ENCODE measurements at places on chromosomes 12 and 14. TPM values are rescaled to one million over a fixed set of nuclear protein-coding genes. Genes with fewer than 3 reads are reported as not detected.

HSPA2 gene
- total RNA-seq: 0.27 TPM

NUDT4 gene
- 70.1 TPM for total RNA-seq

SOX5 gene
- total RNA-seq: 76.4 TPM

KRT75 gene
- not detected for total RNA-seq

CLMN gene
- total RNA-seq: 16.2 TPM

GRCh38 chr14:103623883-103624482 is 5.0 kb upstream of the KLC1 start:
- H3K4me1 ChIP-seq: peaks cover 74% of the 10 kb centered on the region
- peak overlapping the region; percentile 19 for H3K4me3 ChIP-seq
- no peaks in the 10 kb centered on the region for H3K36me3 ChIP-seq
- H3K27ac ChIP-seq: no peak overlapping the region
- no peaks in the 10 kb centered on the region for H3K27me3 ChIP-seq
- DNase-seq: no peak

DNA sequence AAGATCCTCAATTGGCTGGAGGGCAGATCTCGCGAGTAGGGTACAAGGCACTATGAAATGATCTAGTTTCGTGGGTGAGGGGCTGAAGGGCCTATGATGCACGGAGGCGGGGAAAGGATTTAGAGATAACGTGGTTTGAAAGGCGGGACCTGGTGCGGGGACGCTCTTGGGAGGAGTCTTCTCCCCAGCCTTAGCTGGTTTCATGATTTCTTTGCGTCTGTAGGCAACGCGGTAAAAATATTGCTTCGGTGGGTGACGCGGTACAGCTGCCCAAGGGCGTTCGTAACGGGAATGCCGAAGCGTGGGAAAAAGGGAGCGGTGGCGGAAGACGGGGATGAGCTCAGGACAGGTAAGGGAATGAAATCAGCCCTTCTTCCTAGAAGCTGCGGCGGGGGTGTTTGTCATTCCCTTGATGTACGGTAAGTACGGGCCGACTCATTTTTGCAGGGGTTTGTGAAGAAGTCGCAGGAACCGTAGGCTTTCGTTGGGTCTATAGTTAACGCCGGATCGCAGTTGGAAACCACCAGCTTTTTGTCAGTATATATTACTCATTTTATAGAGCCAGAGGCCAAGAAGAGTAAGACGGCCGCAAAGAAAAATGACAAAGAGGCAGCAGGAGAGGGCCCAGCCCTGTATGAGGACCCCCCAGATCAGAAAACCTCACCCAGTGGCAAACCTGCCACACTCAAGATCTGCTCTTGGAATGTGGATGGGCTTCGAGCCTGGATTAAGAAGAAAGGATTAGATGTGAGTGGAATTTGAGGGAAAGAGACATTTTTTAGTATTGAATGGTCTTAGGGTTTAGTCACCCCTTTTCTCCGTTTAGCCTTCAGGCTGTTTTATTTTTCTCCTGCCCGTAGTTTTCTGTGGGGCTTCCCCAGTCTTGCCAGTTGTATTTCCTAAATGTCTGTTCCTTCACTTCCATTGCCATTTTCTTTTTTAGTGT is 602 bp downstream of the APEX1 start:
- peak overlapping the region; percentile 94 for H3K27ac ChIP-seq
- H3K36me3 ChIP-seq: peaks cover 18% of the 10 kb centered on the region
- H3K4me1 ChIP-seq: peaks cover 44% of the 10 kb centered on the region
- DNase-seq: no peak

CDKN3 gene
- total RNA-seq: 88.9 TPM

KRT82 gene
- not detected for total RNA-seq

DNA sequence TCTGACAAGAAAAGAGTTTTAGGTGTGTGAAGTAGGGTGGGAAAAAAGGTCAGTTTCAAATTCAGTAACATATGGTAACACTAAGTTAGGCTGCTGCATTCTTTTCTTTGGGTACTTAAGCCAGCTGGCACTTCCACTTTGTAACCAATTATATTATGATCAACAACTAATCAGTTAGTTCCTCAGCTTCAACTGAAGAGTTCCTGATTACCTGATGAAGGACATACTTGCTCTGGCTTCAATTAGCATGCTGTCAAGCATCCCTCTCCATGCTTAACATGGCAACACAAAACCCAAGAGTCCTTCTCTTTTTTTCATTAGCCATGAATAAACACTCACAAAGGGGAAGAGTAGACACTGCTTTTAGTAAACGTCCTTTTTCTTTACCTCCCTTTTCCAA is 6.8 kb upstream of the KANSL2 start:
- H3K4me3 ChIP-seq: no peak overlapping the region
- no peak for DNase-seq
- H3K4me1 ChIP-seq: peaks cover 14% of the 10 kb centered on the region
- peaks cover 9% of the 10 kb centered on the region for H3K36me3 ChIP-seq
- H3K27me3 ChIP-seq: no peaks in the 10 kb centered on the region

CEP170B gene
- 4.4 TPM for total RNA-seq

GRCh38 chr14:61598980-61599379 is 96.3 kb upstream of the HIF1A start:
- no peak overlapping the region for H3K4me3 ChIP-seq
- DNase-seq: peak; percentile 50
- H3K4me1 ChIP-seq: peaks cover 56% of the 10 kb centered on the region
- H3K27me3 ChIP-seq: no peaks in the 10 kb centered on the region
- H3K36me3 ChIP-seq: no peaks in the 10 kb centered on the region

GNS gene
- 28.1 TPM for total RNA-seq

DNA sequence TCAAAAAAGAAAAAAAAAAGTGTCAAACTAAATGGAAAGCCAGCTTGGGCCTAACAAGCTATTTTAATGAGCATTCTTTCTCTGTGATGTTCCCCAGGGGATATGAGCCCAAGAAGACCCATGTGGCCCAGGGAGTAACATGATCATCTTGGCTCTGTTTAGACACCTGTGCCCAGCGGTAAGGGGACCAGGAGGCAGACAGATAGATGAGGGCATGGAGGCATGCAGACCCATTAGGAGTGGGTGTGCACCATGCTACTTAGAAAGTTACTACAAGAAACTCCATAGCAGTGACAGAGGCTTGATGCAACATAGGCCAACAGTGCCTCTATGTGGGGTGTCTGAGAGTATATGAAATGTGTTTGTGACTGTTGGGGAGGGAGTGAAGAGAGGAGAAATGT is 3.1 kb upstream of the CREBL2 start:
- DNase-seq: peak; percentile 25
- peaks cover 45% of the 10 kb centered on the region for H3K4me1 ChIP-seq
- no peaks in the 10 kb centered on the region for H3K36me3 ChIP-seq
- H3K4me3 ChIP-seq: no peak overlapping the region
- no peak overlapping the region for H3K27ac ChIP-seq

DNA sequence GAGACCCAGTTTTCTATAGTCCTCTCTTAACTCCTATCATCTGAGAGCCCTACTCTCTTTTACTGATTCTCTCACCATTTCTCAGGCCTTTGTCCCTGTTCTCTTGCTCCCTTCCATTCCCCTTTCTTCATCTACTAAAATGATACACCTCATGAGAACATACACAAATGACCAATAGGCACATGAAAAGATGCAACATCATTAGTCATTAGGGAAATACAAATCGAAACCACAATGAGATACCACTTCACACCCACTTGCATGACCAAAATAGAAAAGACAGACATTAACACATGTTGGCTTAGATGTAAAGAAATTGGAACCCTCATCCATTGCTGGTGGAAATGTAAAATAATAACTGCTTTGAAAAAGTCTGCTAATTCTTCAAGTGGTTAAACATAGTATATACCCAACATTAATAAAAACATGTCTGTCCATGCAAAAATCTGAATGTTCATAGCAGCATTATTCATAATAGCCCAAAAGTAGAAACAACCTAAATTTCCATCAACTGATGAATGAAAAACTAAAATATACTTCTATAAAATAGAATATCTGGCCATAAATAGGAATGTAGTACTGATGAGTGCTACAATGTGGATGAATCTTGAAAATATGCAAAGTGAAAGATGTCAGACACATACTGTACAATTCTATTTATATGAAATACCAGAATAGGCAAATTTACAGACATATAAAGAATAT is 66.0 kb downstream of the DENND5B start:
- no peaks in the 10 kb centered on the region for H3K36me3 ChIP-seq
- peaks cover 27% of the 10 kb centered on the region for H3K4me1 ChIP-seq
- DNase-seq: no peak
- no peaks in the 10 kb centered on the region for H3K27me3 ChIP-seq

DNA sequence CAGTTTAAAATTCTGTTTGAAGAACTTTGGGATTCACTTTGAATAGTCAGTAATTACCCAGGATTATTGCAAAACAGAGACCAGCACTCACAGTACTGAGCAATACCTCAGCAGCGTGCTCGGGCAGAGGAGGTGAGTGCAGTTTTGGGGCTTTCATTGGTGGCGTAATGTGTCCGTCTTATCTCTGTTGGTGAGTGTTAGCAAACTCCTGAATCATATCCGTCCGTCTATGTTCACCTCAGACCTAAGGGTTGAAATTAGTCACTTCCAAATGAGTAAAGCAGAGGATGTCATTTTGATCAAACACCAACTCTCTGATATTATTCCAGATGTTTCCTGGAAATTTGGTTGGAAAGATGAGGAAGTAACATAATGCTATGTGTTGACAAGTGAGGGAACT is 82.8 kb downstream of the BORCS5 start:
- peaks cover 53% of the 10 kb centered on the region for H3K4me1 ChIP-seq
- H3K27me3 ChIP-seq: no peaks in the 10 kb centered on the region
- H3K36me3 ChIP-seq: no peaks in the 10 kb centered on the region

Data from HepG2 (cell line).